Skeletal muscle cell (primary cell): ENCODE measurements at places on chromosomes 12 and 14.

GRCh38 chr12:85949253-85949652 is 75.2 kb downstream of the NTS start:
- no peak for DNase-seq

DNA sequence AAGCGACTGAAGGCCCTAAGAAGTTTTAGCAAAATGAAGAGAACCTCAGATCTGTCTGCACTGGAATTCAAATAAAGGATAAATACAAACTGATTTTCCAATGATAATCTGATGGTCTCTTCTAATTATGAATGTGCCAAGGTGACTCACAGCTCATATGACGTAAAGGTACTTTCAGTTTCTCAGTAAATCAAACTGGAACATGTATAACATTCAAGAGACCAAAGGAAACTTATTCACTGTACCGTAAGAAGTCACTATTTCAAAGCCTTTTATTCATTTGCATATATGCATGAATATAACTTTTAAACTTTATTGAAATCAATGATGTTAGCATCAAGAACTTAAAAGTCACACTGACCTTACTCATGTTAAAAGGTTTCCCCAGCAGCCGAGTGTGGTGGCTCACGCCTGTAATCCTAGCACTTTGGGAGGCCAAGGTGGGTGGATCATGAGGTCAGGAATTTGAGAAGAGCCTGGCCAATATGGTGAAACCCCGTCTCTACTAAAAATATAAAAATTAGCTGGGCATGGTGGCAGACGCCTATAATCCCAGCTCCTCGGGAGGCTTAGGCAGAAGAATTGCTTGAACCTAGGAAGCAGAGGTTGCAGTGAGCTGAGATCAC is 52.2 kb downstream of the ATXN2 start:
- no peak for DNase-seq

DNA sequence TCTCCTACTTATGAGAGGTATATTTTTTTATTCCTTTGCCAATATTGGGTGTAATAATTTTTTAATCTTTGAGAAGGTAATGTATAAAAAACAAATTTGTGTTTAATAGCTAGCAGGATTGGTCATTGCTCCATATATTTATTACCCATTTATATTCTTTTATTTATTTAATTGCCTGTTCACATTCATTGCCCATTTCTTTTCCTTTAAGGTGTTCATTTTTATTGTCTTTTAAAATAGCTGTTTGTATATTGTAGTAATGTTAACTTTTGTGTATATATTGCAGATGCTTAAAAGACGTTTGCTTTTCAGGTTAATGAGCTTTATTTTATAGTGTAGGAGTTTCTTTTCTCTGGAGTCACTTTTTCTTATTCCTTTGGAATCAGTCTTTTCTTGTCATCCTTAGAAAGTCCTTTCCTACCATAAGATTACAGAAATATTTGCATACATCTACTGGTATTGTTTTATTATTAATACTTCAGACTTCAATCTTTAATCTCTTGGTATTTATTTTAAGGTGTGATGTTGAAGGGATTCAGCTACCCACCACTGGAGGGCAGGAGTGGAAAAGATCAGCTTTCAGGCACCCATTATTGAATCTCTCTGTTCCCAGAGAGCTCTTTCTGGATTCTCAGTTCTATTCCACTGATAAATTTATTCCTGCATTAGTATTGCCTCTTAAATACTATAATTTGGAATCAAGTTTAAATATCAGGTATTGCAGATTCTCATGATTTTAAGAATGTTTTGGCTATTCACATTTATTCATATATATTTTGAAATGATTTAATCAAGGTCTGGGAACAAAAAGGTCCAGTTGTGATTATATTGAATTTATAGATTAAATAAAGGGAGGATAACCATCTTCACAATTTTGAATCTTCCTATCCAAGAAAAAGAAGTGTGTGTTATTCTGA is 17.3 kb downstream of the PPM1A start:
- no peak for DNase-seq

GRCh38 chr12:3580094-3580749 is 89.2 kb downstream of the PRMT8 start:
- DNase-seq, result no peak

DNA sequence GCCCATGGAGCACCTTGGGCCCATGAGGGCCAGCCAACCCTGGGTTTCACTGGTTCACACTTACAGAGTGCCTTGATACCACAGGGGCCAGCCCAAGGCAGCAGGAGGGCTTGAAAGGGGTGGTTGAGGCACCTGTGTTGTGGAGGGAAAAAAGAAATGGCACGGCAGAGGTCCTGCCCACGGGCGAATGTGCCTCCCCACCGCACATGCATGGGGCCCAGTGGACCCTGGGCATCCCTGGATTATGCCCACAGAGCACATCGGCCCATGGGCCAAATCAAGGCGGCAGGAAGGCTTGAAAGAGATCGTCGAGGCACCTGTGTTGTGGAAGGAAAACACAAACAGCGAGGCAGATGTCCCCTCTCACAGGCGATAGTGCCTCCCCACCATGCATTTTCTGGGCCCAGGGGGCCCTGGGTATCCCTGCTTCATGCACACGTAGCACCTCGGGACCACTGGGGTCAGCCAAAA is 378.1 kb downstream of the ALG10 start:
- no peak for DNase-seq
